ENCODE measurements at places on chromosomes 4 and X.
A peak's percentile ranks its signal among the peaks of the same experiment; 100 is the strongest.

DNA sequence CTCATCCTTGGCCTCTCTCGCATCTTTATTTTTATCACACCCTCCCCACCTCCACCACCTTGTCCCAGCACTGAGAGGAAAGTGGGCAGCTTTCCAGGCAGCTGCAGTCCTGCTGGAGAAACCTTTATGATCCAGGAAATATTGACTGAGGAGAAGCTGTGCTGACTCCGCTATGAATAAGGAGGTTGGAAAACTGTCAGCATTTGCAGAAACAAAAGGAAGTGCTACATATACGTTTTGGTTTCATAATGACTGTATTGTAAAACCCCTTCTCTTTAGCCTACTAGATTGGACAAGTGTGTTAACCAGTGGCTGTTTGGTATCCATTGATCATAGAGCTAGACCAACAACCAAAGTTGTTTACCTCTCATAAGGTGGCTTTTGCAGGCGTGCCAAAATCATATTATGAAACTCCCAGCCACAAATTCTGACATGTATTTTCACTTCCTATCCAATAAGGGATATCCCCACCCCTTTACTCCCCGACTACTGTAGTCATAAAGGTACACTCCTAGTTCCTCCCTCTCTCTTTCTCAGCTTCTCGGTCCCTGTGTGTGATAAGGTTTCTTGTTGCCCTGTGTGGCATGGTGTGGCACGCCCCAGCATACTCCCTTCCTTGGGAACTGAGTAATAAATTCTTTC lies 88.4 kb downstream of the GPR143 start:
- peak; percentile 80 for DNase-seq

- no peak for DNase-seq
Measured at GRCh38 chr4:82044141-82044993, 329.4 kb downstream of the HNRNPD start.

GRCh38 chr4:86640469-86640868 lies 46.4 kb downstream of the PTPN13 start:
- DNase-seq, result no peak

DNA sequence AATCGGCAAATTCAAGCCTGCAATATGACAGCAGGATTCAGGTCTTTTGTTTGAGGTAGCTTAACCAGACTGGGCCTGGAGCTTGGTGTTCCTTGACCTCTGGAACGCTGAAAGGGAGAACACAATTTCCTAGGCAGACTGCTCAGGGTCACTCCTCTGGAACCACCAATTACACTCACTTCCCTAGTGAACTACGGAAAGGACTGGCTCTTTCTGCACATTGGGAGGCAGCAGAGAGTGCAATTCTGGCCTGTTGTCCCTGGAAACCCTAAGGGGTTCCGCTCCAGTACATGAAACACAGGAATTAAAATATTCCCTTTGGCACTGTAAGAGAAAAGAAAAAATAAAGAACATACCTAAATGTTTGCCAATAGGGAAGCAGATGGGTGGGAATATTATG lies 58.6 kb downstream of the GPC3 start:
- no peak for DNase-seq

DNA sequence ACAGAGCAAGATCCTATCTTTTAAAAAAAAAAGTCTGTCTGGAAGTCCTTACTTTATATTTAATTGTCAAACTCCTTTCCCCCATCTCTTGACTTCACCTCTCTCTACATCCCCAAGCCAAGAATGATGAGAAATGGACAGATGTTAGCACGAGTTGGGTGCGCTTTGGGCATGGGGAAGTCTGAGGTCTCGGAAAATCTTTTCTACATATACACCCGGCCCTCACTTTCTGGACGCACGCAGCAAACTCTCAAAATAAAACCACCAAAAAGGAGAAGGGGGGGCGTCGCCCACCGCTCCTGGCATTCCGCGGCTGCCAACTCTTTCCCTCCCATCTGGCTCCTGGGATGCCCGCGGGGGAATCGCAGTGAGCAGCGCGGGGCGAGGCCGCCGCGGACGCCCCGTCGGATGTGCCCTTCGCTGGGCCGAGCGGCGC lies 756 bp downstream of the IGFBP7 start:
- no peak for DNase-seq

DNA sequence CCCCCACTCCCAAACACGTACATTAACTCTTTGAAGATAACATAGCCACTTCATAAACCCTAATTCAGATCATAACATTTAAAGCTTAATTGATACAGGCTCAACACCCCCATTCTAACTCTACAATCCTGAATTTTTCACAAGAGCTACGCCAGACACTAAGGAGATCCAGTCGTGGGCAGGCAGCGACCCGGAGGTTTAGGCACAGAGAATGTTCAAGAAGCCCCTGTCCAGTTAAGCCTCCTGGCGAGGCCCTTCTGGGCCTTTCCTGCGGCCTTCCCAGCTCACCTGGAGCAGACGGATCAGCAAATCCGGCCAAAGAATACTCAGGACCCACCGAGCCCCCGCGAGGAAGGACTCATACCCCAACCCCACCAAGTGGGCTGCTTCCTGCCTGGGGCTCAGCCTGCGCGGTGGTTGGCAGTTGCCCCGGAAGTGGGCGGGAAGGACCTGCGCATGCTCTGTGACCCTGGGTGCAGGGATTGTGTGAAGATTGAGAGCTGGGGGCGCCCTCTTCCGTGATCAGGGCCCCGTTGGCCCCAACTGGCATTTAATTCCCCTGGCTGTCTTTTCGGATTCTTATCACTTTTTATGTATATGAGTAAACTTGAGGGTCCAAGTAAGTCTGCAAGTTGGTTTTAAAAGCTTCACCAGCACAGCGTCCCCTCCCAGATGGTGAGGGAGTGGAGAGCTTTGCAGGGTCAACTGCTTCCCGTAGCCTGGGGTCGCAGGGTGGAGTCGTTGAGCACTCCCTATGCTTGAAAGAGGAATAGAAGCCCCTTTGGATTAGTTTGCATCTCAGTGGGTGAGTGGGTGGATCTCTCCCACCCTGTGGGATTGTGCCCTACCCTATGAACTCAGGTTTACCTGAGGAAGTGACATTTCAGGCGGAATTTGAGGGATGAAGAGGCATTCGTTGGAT lies at the start of gene TRIM61:
TRIM61 (minus strand) TSS at position 415 of the 922 bp plus-strand sequence. CDS start 7,655 bp downstream, outside the sequence.
- DNase-seq, result peak; percentile 81

GRCh38 chr4:21376176-21376575 lies 572.4 kb downstream of the KCNIP4 start:
- no peak for DNase-seq

DNA sequence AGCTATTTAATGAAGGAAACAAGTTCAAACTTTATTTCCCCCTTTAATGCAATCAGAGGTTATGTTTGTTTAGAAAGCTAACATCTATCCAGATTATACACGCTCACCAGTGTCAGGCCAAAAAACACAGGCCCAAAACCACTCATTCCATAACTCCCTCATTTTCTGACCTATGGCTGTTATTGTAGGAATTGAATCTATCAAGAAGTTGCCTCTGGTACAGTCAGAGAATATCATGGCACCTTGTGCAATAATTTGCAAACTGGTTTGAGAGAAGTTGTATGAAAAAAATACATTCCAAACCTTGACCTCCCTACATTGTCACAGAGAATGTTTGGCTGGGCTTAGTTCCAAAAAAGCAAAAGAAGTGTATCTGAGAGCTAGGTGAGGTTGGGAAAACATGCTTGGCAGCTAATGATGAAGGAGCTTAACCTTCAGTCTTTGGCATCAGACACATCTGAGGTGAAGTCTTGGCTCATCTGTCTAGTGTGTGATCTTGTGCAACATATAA lies 591.0 kb downstream of the ANKRD50 start:
- DNase-seq, result no peak

DNA sequence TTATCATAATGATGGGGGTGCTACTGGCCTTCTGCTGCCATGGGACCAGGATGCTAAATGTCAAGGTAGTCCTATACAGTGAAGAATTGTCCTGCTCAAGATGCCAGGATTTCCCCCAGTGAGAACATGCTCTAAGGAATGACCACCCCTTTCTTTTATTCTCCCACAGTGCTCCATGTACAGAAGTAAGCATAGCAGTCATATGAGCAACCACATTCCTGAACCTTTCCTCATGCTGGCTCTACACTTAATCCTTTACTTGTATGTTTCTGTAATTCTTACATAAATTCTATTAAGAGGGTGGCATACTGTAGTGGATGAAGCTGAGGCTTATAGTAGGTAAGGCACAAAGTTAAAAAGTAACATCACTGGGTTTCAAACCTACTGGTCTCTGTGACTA lies 20.2 kb downstream of the CYP2U1 start:
- DNase-seq, result no peak

DNA sequence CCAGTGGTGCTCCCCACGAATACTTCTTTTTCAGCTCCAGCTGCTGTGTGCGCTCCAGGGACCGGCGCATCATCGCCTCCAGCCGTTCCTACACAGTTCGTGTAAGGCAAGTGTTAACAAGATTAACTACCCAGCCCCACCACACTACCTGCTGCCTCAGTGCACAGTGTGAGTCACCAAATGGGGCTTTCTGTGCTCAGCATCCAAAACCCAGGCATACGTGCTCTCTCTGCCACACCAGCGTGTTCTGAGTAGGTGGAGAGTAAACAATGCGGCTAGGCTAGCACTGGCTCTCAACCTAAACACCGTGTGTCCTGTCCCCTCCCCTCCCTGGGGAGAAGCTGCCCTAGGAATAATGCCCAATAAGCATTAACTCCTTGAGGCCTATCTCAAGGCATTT lies 60.0 kb downstream of the MAP7D2 start:
- no peak for DNase-seq
